T-helper 2 cell treated with Interferon-gamma antibody and Interleukin-4, amounts not matched to agents 5 μg/mL and 100 μg/mL, for 36 hours (primary cell): ENCODE measurements at places on chromosomes 1 and 21.

DNA sequence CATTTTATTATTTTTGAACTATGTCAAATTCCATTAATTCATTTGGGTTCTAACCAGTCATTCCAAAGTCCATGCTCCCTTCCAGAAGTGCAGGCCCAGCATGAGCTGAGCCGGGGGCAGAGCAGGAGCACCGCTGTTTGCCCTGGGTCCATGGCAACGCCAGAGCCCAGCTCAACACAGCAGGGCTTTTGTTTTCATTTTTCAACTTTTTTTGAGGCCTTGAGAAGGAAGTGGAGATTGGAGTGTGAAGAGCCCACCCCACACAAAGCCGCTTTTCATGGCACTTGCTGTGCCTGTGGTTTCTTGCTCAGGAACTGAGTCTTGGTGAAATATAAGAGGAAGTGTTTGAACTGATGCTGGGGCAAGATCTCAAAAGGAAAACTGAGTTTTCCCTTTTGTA lies 13.2 kb upstream of the PRMT2 start:
- DNase-seq, result no peak

GRCh38 chr21:36628761-36629460 lies 70.0 kb upstream of the SIM2 start:
- DNase-seq, result no peak

DNA sequence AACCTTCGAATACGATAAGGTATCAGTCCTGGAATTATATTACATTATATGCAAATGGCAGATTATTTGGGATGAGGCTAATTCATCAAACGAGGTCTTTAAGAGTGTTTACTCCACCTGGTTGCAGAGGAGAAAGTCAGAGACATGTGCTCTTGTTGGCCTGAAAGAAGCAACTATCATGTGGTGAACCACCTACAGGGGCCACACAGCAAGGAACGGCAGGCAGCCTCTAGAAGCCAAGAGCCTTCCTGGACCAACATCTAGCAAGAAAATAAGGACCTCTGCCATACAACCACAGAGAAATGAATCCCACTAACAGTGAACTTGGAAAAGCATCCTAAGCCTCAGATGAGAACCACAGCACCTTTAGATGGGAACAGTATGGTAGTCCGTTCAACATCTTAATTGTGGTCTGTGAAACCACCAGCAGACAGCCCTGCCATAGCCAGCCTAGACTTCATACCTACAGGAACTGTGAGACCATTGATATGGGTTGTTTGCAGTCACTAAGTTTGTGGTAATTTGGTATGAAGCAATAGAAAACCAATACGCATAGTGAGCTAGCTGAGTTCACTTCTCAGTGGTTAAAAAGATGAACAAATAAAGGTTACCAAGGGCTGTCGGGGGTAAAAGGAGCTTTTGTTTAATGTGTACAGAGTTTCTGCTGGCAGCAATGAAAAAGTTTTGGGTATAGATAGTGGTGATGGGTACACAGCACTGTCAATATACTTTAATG lies 345.7 kb upstream of the RUNX1 start:
- DNase-seq, result peak; percentile 13

DNA sequence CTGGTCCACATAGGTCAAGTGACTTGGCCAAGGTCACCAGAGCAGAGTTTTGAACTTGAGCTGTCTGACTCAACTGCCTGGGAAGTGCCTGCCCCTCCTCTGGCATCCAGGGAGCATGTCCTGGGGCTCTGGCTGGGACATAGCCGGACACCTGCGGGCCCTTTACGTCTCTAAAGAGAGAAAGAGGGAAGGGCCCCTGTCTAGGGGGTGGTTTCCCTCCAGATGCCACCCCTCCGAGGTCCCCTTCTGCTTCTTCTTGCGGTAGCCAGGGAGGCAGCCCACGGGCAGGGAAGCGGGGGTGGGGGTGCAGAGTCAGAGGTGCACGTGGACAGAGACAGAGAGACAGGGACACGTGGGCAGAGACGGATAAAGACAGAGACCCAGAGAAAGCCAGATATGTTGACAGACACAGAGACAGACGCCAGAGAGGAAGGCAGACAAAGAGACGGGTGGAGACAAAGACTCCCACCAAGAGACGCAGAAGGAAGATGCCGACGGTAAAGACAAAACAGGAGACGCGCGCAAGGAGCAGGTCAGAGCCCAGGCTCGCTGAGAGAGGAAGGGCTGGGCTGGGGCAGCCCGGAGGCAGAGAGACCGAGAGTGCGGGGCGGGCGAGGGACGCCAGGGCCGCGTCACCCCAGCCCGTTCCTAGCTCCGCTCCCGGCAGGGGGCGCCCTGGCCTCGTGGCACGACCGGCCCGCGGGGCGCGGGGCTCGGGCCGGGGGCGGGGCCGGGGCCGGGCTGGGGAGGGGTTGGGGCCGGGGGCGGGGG lies 458 bp upstream of the ALPL start:
- peak; percentile 64 for DNase-seq

GRCh38 chr1:41448821-41449220 lies 35.7 kb downstream of the EDN2 start:
- DNase-seq, result no peak

DNA sequence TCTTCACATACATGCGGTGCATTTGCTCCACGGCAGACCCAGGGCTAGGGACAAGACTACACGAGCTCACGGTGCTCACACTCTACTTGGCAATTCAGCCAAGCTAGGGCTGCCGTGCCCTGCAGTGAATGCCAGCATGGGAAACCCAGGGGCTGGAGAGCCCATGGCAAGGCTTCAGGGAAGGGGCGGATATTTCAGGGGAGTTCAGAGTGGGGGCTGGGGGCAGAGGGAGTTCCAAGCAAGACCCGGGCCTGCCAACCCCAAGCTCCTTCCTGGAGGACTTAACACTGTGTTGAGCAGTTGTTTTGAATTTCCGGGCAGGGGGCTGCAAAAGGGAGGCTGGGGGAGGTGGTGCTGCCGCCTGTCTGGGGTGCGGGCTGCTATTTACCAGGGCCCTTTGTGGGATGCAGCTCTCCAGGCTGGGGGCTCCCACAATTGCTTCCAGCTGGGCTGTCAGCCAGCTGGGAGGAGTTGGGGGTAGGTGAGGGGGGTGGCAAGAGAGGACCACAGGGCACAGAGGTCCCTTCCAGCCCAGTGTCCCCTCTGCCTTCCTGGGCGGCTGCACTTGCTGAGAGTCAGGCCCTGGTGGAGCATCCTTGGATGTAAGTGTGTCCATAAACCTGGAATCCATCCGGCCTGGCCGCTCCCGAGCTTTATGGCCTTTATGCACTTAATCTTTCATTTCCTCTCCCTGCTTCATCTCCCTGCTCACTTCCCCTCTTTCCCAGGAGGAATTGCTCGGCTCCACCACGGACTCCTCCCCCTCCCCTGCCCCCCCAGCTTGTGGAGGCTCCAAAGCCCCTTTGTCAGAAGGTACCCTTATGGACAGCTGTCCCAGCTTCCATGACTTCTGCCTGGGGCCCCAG lies 55.8 kb upstream of the SSBP3 start:
- DNase-seq, result no peak

- DNase-seq, result no peak
These were observed 134.6 kb downstream of the NPHP4 start for GRCh38 chr1:5857508-5858090.

DNA sequence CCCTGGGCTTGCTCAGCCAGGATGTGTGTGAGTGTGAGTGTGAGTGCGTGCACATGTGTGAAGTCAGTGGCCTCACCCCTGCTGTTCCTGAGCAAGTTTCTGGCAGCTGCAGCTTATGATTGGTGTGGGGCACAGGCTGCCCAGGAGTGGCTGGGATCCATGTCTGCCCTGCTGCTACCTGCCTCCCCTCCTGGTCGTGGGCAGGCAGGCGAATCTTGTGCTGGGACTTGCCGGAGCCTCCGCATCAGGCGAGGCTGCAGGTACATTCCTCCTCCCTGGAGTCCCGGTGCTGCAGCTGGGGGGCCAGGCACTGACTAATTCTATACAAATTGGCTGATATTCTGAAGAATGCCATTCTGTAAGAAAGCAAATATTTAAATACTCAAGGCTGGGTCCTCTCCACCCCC lies 85.6 kb upstream of the WNT4 start:
- DNase-seq, result no peak

DNA sequence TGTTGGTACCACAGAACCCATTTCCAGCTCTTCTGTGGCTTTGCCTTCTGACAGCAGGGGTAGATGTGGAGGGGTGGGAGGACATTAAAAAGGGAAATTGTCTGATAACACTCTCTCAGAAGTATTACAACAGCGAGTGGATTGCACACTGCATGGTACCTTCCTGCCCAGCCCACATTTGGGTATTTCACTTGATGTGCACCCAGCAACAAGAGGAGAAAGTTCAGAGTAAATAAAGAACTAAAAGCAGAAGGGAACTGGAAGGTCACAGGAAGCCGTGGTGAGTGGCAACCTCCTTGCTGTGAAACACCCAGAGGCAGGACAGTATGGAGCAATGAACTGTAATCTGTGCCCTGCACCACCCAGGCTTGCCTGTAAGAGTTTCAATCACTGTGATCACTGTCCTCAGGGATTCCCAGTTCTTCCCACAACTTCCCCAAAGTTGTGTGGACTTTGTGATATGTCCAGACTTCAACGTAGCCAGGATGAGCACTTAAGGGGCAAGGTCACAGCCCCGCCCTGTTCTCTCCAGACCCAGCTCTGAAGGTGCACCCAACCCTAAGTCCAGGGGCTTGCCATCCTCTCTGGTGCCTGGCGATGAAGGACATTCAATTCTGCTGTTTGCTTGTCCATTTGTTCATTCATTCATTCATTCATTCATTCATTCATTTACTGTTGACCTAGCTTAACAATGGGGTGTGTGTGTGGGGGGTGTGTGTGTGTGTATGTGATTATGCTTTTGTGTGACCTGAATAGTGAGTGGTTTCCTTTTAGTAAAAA lies 18.7 kb upstream of the F5 start:
- peak; percentile 46 for DNase-seq

GRCh38 chr21:36636016-36636415 lies 62.9 kb upstream of the SIM2 start:
- no peak for DNase-seq

DNA sequence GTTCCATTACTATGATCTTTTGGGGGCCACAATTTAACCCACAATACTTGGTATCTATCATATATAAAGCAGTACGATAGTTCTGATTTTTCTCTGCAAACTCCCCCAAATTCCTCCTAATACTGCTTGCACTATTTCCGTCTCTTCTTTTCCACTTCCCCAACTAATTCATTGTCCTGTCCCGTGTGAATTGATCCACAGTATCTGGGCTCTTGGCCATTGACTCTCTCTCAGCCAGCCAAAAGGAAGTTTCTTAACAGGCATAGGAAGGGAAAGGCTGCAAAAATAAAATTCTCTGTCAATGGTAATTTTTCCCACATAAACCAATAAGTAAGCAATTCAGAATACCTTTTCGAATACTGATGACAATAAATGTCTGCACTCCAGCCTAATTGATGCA lies 91.7 kb upstream of the DSCAM start:
- DNase-seq, result no peak

DNA sequence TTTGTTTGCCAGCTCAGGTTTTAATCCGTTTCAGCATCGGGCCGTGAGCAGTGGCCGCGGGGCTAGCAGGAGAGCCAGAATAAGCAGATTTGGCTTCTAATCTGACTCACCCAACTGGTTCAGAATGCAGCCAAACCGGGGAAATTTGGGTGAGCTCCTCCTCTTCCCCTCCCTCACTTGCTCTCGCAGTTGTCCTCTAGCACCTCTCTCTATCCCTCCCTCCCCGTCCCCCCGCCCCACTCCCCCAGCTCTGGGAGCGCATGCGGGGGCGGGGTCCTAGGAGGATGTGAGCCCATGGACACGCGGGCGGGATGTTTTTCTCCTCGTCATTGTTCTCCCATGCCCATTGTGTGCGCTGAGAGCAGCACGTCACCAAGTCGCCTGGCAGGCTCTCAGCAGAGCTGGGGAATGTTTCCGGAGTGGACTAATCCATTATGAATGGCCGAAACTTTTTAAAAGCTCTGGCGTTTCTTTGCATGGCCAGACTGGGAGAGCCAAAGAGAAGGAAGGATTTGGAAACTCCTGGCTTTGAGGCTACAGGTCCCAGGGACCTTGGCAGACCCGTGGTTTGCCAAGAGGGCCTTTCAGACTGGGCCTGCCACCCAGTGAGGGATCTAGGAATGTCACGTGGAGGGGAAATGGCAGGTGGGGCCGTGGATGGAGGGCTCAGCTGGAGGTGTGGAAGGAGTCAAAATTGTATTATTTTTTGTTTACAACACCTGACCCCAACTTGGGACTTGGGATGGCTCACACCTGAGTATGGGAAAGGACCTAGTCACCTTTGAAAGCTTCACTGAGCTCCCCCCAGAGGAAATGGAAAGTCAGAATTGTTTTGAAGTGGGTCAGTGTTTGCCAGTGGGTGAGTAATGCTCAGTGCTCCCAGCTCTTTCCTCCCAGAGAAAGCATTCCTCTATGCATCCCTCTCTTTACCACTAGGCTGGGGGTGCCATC lies 39.2 kb downstream of the CDK18 start:
- DNase-seq, result peak; percentile 53

- DNase-seq, result no peak
These were observed 20.8 kb upstream of the RGS2 start for GRCh38 chr1:192787914-192788585.

DNA sequence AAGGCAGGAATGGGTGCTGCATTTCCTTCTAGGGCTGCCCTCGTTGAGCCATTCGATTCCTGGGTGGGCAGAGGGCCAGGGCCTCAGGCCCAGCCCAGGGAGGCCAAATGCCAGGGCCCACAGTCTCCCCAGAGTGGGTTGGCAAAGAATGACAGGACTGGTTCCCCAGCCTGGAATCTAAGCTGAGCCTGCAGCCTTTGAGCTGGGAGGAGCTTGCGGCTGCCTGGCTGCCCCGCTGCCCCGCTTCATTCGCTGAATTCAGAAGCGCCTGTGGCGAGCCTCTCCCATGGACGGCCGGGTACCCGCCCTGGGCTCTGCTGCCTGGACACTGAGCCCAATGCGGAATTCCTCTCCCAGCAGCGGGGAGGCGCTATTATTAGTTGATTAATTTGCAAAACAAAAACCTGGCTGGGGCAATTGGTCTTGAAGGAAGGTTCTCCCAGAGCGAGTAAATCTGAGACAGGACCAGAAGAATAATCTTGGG lies 32.3 kb upstream of the TARDBP start:
- DNase-seq, result no peak

- DNase-seq, result no peak
These were observed 29.0 kb upstream of the ARID1A start for GRCh38 chr1:26666855-26667254.

- DNase-seq, result no peak
These were observed 51.0 kb downstream of the CASQ2 start for GRCh38 chr1:115717541-115717940.

- no peak for DNase-seq
These were observed at the start of gene IGSF9 for GRCh38 chr1:159945483-159946241. IGSF9 (minus strand) TSS chr1:159945613; CDS start chr1:159943454, 2,159 bp downstream.
